ENCODE measurements at places on chromosomes 4 and X. TPM values are rescaled to one million over a fixed set of nuclear protein-coding genes. Genes with fewer than 3 reads are reported as not detected.

Gene PAGE5
- total RNA-seq = 0.85 TPM

Gene CABS1
- not detected for total RNA-seq

Gene PHOX2B
- total RNA-seq = not detected

Gene HTATSF1
- 63.8 TPM for total RNA-seq

Gene PIR
- 2.4 TPM for total RNA-seq

Gene SAGE1
- not detected for total RNA-seq

Gene ARSD
- total RNA-seq = 3.6 TPM

GRCh38 chr4:121688261-121688660, 8.5 kb downstream of the ANXA5 start:
- DNase-seq = no peak
- peaks cover 21% of the 10 kb centered on the region for H3K36me3 ChIP-seq
- no peaks in the 10 kb centered on the region for H3K27me3 ChIP-seq
- H3K4me1 ChIP-seq = peaks cover 13% of the 10 kb centered on the region

GRCh38 chrX:118216087-118216486, 99.5 kb upstream of the KLHL13 start:
- H3K36me3 ChIP-seq = no peaks in the 10 kb centered on the region
- no peak overlapping the region for H3K4me3 ChIP-seq
- H3K27me3 ChIP-seq = peaks cover 8% of the 10 kb centered on the region
- H3K27ac ChIP-seq = no peak overlapping the region
- peaks cover 3% of the 10 kb centered on the region for H3K4me1 ChIP-seq
- no peak for DNase-seq

- DNase-seq = no peak
- no peak overlapping the region for H3K4me3 ChIP-seq
- no peaks in the 10 kb centered on the region for H3K4me1 ChIP-seq
Observed at GRCh38 chr4:15344041-15344440, 83.8 kb upstream of the C1QTNF7 start.

GRCh38 chr4:107577743-107578142, 142.3 kb downstream of the PAPSS1 start:
- H3K4me3 ChIP-seq = no peak overlapping the region
- H3K27me3 ChIP-seq = peaks cover 8% of the 10 kb centered on the region
- no peak overlapping the region for H3K27ac ChIP-seq
- no peaks in the 10 kb centered on the region for H3K4me1 ChIP-seq
- H3K36me3 ChIP-seq = no peaks in the 10 kb centered on the region

GRCh38 chr4:1160351-1160750, 12.0 kb downstream of the SPON2 start:
- H3K27me3 ChIP-seq = peaks cover 19% of the 10 kb centered on the region
- peaks cover 2% of the 10 kb centered on the region for H3K4me1 ChIP-seq
- H3K27ac ChIP-seq = no peak overlapping the region

DNA sequence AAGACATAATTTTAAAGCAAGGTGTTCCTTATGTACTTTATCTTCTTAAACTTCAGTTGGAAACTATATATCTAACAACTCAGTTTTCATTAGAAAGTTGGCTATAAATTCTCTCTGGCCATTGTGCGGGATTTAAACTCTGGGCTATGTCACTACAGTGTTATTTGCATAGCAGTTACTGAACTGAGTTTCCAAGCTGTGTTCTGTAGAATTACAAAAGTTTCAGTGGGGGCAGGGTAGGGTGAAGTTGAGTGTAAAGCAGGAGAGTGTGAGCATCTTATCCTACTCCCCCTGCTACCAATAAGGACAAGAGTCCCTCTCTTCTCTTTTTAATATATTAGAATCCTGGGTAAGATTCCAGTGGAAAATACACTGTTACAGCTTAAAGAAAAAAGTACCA, 254.5 kb upstream of the SLITRK2 start:
- no peaks in the 10 kb centered on the region for H3K36me3 ChIP-seq
- no peak overlapping the region for H3K27ac ChIP-seq
- no peaks in the 10 kb centered on the region for H3K4me1 ChIP-seq
- no peak overlapping the region for H3K4me3 ChIP-seq

DNA sequence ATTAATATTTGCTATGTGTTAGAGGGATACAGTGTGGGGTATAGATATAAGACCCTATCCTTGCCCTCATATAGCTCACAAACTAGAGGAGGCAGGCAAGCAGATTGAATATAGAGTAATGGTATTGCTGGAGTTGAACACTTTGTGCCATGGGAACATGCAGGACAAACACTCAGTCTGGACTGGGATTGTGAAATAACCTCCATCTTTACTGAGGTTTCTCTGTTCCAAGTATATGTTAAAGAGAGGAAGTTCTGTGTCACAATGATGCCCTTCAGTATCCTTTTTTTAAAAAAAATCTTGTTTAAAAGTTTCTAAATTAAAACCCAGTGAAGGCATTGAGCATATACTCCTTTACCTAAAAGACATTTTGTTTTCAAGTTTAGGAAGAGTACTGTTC, 8.7 kb downstream of the FABP2 start:
- peaks cover 8% of the 10 kb centered on the region for H3K27me3 ChIP-seq
- no peak overlapping the region for H3K4me3 ChIP-seq
- no peak overlapping the region for H3K27ac ChIP-seq
- no peaks in the 10 kb centered on the region for H3K4me1 ChIP-seq
- no peak for DNase-seq

GRCh38 chrX:120692319-120692718, 62.5 kb upstream of the C1GALT1C1 start:
- H3K4me1 ChIP-seq = peaks cover 12% of the 10 kb centered on the region
- peaks cover 2% of the 10 kb centered on the region for H3K36me3 ChIP-seq
- no peak for DNase-seq
- H3K27me3 ChIP-seq = no peaks in the 10 kb centered on the region

- no peaks in the 10 kb centered on the region for H3K27me3 ChIP-seq
- H3K4me3 ChIP-seq = no peak overlapping the region
- H3K4me1 ChIP-seq = no peaks in the 10 kb centered on the region
- H3K27ac ChIP-seq = no peak overlapping the region
- H3K36me3 ChIP-seq = peaks cover 8% of the 10 kb centered on the region
Observed at GRCh38 chrX:9489234-9489633, 24.4 kb downstream of the TBL1X start.

DNA sequence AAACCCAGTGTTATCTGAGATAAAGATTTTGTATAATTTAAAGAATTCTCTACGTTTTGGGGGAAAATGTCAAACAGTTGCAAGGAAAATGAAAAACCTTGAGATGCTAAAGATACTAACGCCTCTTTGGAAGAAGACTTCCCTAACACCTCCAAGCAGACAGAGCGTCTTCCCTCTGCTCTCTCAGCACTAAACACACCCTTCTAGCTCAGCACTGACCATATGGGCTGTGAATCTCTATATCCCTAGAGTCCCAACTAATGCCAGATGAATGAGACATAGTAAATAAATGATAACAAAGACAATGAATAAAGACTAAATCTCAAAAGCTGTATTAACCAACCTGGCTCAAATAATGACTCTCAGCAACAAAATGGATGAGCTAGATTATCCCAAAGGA, 13.3 kb downstream of the FUNDC1 start:
- H3K4me3 ChIP-seq = no peak overlapping the region
- no peak overlapping the region for H3K27ac ChIP-seq
- H3K4me1 ChIP-seq = no peaks in the 10 kb centered on the region
- H3K36me3 ChIP-seq = peaks cover 7% of the 10 kb centered on the region
- DNase-seq = no peak
- H3K27me3 ChIP-seq = no peaks in the 10 kb centered on the region
